Stimulated activated CD8-positive, alpha-beta memory T cell treated with anti-CD3 and anti-CD28 coated beads, Interleukin-15, amount 100 ng/mL, for 48 hours (primary cell): ENCODE measurements at places on chromosomes 4 and X.

- no peak for DNase-seq
Measured at GRCh38 chrX:104255465-104255864, 732 bp upstream of the ESX1 start.

- no peak for DNase-seq
Measured at GRCh38 chr4:113146876-113147358, 97.5 kb downstream of the ANK2 start.

- no peak for DNase-seq
Measured at GRCh38 chr4:102008711-102009110, 218.2 kb downstream of the BANK1 start.

GRCh38 chr4:37719021-37719420, 32.8 kb upstream of the RELL1 start:
- DNase-seq, result no peak

DNA sequence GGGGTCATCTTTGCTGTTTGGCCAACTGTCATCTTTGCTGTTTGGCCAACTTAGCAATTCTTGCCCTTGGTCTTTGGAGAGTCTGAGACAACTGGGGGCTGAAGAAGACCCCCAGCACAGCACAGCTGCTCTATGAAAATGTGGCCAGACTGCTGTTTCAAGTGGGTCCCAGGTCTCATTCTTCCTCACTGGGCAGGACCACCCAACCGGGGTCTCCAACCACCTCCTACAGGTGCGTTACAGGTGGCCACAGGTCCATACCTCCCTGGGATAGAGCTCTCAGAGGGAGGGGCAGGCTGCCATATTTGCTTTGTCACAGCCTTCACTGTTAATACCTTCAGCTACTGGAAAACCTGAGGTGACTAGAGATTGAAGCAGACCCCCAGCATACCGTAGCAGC, 82.1 kb upstream of the TCEAL2 start:
- no peak for DNase-seq

- DNase-seq, result no peak
Measured at GRCh38 chrX:31349515-31349914, 277.7 kb upstream of the FTHL17 start.

DNA sequence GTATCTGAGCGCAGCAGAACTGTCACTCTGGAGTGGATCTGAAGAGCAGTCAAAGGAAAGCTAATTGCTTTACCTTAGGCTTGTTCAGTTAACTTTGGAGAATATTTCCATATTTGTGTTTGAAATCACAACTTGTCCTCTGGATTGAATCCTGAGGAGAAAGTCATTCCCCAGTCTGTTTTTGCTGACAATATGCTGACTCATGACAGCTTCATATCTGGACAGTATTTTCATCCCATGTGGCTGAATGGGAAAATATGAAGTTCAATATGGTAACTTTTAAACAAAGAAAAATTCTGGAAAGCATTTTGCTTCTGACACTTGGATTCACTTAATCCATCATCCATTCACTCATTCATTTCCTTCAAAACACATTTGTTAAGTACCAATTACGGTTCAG, 46.3 kb upstream of the MAGEC3 start:
- DNase-seq, result no peak

DNA sequence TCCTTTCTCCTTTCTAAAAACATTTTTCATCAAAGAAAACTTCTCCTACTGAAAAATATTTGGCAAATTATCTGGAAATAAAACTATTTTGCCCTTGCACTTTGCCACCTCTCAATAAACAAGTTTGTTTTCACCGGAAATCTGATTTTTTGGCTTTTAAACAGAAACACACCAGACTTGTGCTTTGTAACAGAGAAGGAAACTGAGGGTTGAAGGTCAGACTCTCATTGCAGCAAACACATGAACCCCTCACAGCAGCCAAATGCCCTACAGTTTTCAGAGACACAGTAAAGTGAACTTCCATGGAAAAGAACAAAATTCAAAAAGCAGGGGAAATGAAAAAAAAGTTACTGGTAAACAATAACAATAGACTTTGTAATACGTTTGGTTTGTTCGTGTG, 95.6 kb upstream of the WDR17 start:
- no peak for DNase-seq

- DNase-seq, result no peak
Measured at GRCh38 chr4:22345678-22346077, 170.2 kb downstream of the ADGRA3 start.

DNA sequence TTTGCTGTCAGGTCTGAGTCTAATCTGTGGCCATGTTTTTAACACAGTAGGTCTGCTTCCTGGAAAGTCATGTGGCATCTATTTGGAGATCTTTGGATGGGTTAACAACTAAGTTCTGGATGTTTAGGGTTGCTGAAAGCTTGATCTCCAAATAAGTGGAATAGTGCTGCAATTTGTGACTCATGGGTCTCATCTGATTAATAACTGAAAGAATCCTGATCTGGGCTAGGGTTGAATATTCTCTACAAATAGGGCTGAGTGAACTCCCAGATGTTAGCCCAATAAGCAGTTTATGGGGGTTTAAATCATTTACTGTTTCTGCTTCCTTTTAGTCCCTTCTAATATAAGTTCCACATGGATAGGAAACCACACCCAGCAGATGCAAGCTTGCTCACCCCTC, 23.1 kb downstream of the CT47C1 start:
- no peak for DNase-seq

- DNase-seq, result no peak
Measured at GRCh38 chr4:25888781-25889180, 25.2 kb upstream of the SMIM20 start.

DNA sequence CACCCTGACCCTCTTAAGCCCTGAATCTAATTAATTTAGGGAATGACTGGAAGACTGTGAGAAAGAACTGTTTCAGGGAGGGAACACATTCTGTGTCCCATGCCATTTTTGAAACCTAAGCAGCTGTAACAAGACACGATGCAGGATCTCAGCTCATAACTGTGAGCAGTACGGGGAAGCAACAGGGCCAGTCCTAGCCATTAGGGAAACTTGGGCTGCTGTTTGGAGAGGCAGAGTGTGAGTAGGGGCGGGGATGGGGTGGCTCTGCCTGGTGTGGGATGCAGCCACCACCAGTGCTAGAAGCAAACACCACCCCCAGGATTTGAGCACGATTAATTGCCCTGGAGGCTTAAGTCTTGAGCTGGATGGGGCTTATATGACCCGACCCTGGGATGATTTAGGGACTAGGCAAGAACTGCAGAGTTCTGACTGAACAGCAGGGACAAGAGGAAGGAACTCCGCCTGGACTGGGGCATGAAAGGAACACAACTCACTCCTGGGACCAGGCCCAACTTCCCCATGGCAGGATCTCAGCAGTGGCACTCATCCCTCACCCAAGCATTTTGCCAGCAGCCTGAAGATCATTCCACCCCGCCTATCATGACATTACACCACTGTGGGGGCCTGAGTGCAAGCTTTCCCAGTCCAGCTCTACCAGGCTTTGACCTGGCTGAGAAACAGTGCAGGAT, 43.1 kb downstream of the ATRX start:
- DNase-seq, result no peak

- DNase-seq, result no peak
Measured at GRCh38 chr4:8689741-8690140, 97.2 kb downstream of the CPZ start.

GRCh38 chr4:986879-987623, at the start of gene IDUA:
Gene IDUA, plus strand, starts transcription at chr4:987044. Its CDS starts 41 bp downstream, at chr4:987085.
- peak; percentile 82 for DNase-seq

- no peak for DNase-seq
Measured at GRCh38 chrX:97639526-97639925, 755.8 kb downstream of the RPA4 start.

GRCh38 chrX:7389576-7389975, 241.6 kb upstream of the PUDP start:
- no peak for DNase-seq

DNA sequence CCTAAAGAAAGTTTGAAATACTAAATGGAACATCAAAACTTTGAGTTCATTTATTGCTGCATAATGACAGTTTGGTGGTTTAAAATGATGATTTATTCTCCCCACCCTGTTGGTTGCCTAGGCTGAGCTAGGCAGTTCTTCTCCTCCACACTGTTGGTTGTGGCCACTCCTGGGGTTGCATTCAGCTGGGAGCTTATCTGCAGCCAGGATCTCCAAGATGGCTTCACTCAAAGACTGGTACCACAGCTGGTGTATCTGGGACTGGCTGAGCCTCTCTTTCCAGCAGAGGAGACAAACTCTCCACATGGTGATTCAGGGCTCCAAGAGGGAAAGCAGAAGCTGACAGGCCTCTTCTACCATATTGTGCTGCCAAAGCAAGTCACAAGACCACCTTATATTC, 33.1 kb downstream of the MSL3 start:
- DNase-seq, result no peak

DNA sequence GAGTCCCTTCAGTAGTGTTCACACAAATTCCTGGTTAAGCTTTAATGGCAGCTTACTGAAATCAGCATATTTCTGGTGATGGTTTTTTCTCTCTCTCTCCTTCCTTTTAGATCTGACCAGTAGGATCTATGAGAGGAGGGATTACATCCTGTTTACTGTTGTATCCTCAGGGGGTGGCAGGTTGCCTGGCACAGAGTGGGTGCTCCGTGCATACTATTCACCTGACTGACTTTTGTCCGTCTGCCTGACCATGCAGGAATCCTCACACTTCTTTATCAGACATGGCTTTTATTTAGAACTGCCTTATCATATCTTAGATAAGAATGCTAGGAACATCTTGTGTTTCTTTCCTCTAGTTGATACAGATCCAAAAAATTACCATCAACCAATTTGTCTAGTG, 29.6 kb downstream of the MCUB start:
- no peak for DNase-seq

- DNase-seq, result no peak
Measured at GRCh38 chrX:10393899-10394298, 226.5 kb downstream of the MID1 start.
